Inflammatory macrophage (primary cell): ENCODE measurements at places on chromosomes 7 and 10.

DNA sequence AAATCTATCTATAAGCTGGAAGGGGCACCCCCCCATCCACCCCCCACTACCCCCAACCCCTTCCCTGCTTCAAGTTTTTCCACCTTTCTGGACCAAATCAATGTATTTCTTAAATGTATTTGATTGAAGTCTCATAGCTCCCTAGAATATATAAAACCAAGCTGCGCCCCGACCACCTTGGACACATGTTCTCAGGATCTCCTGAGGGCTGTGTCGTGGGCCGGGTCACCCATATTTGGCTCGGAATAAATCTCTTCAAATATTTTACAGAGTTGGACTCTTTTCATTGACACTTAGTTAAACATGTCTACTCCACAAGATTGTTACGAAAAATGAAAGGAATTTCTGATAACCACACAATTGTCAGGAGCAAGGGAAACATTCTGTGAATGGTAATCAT is 215.6 kb downstream of the ADARB2 start:
- DNase-seq: no peak

DNA sequence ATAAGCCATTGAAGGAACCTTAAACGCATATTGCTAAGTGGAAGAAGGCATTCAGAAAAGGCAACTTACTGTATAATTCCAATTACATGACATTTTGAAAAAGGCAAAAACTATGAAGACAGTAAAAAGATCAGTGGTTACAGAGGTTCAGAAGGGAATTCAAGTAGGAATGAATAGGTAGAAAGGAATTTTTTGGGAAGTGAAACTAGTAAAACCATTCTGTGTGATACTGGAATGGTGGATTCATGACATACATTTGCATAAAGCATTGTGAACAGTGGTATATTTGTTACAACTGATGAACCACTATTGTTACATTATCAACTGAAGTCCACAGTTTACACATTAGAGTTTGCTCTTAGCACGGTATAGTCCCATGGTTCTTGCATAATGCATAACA is 114.2 kb upstream of the GPR22 start:
- no peak for DNase-seq

- DNase-seq: no peak
Observed at GRCh38 chr10:63145782-63146181, 12.7 kb downstream of the NRBF2 start.

GRCh38 chr10:116744163-116744753 is 1.9 kb upstream of the HSPA12A start:
- DNase-seq: no peak

- no peak for DNase-seq
Observed at GRCh38 chr10:44017483-44018145, 367.3 kb downstream of the CXCL12 start.

- no peak for DNase-seq
Observed at GRCh38 chr10:110409926-110410325, 87.8 kb upstream of the DUSP5 start.
